Activated CD4-positive, alpha-beta T cell treated with anti-CD3 and anti-CD28 coated beads for 24 hours (primary cell): ENCODE measurements at places on chromosomes 6 and 20.

- no peak for DNase-seq
Observed at GRCh38 chr6:33699131-33699530, 12.4 kb downstream of the UQCC2 start.

GRCh38 chr6:163021054-163021453, 293.3 kb downstream of the PACRG start:
- no peak for DNase-seq

DNA sequence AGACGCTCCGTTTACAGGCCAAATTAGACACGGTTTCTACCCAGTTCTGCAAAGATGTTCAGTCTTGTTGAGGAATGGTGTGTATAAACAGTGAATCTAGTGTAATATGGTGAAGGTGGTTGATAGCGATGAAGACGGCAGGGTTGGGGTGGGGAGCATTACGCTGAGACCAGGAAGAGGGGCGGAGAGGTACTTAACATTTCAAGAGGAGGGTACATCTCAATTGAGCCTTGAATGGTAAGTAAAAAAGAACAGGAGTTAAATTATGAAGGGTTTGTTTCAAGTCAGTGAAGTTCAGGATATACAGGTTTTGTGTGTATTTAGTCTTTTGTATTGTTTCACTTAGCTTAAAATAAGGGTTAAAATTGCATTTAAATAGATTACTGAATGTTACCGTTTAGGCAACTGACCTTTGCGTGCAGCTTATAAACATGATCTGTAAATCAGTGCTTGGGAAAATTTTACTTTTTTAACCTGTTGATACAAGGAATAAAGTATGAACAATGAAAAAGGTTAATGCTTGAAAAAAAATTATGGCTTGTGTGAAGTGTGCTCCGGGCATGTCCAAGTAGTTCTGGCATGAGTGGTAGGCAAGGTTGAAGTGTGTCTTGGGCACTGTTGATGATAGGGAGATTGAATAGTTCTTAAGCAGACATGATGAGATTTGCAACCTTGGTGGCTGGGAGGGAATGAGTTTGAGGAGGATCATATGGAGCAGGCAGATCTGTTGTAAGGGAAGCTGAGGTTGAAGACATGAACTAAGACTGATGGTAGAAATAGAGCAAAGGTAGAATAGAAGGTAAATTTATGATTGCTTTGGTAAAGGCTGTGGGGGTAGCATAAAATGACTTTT, 842 bp downstream of the POLR1C start:
- no peak for DNase-seq

DNA sequence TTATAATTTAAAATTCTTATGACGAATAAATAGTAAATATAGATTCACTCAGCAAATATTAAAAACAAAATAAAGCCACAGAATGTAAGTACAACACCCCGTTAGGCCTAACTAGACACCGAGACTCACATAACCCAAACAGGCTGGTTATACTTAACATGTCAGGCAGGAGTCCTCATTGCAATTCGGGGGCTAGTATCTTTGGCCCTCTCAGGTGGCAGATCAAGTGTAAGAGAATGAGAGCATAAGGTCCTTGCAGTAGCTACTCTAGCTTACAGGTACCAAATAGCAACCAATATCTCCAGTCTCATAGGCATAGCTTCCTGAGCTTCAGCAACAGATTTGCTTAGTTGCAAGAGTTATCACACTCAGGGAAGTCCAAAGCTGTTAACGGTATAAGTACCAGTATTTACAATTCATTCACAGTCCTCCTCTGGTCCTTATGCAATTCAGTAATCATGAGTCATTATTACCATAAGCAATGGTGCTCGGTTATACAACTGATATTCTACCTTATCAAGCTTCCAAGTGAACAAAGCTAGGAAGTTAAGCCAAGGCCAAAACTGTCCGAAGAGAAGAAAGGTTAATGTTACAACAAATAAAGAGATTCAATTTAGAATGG, 20.1 kb downstream of the REV3L start:
- no peak for DNase-seq

DNA sequence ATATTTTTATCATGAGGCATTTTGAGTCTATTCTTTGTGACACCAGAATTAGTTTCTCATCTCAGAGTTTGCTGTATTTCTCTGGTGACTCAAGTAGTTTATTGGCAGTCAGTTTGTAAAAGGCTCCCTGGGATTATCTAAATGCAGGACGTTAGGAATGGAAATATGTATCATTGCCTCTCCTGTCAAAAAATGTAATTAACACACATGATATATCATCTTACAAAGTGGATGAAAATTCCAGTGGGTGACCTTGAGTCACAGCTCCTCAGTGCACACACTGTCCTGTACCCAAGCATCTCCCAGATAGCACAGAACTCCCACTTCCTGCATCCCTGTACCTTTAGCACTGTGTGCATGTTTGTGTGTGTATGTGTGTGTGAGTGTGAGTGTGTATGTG, 258.6 kb downstream of the LAMA2 start:
- no peak for DNase-seq

DNA sequence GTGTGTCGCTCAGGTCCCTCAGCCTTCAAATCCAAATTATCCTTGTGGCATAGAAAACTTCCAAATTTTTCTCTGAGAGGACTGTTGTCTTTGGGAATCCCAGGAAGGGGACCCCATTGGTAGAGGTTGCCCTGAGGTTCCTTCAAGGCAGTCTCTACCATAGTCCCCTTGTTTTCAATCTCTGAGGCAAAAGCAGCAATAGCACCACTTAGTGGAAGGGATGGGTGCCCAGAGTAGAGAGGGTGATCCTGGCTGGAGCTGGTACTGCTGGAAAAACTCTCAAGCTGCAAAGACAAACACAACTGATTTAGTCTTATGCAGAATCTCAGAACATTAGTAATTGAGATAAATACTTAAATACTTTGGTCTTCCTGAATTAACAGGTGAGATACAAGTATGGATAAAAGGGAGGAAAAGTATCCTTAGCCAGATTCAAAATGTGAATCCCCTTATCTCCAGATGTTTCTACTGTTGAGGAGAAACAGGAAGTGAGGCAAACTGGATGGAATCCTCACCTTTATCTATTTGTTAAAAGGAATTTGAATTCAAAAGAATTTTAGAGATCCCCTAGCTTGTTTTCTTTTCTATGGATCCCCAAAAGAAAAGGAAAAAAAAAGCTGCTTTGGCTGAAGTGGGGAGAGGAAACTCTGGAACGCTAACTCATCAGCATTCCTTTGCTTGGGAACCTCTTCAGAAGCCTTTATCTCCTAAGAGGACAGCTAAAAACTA, 13.4 kb downstream of the ZNF318 start:
- DNase-seq: no peak

DNA sequence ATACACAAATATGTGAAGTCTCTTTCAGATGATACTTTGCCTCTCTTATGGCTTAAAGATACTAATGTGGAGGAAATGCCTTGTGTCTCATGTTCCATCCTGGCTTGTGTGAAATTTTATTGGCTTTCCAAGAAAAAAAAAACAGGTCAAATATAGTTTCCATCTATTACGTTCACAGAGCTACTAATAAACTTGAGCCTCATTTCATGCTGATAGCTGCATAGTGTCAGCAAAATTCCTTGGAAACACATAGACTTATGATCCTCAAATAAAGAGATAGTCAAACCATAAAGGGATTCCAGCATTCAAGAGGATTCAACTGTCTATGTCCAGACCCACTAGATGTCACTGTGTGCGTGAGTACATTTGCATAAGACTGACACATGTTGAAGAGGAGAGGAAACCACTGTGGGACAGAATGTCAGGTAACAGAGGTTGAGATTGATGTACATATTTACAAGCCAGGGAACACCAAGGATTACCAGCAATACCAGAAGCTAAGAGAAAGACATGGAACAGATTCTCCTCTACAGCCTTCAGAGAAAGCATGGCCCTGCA, 266.6 kb downstream of the COL12A1 start:
- no peak for DNase-seq

DNA sequence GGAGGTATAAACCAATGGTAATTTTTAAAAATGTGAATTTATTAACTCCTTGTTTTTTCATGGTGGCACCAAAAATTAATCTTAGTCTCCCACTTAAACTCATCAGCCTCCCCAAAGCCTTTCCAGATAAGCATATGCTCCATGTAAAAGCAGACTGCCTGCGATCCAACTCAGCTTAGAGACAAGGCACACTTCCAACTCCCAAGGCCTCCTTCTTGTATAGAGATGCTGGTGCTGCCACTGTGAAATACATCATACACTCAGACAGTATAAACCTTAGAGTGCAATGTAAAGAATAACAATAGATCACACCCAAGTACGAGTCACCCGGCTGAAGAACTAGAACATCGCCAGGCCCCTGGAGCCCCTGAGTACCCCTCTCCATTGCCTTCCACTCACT, 2.0 kb downstream of the ANKRD6 start:
- DNase-seq: no peak

- no peak for DNase-seq
Observed at GRCh38 chr6:21970569-21971300, 326.1 kb downstream of the PRL start.

- DNase-seq: no peak
Observed at GRCh38 chr20:36128463-36129159, 25.9 kb upstream of the EPB41L1 start.

DNA sequence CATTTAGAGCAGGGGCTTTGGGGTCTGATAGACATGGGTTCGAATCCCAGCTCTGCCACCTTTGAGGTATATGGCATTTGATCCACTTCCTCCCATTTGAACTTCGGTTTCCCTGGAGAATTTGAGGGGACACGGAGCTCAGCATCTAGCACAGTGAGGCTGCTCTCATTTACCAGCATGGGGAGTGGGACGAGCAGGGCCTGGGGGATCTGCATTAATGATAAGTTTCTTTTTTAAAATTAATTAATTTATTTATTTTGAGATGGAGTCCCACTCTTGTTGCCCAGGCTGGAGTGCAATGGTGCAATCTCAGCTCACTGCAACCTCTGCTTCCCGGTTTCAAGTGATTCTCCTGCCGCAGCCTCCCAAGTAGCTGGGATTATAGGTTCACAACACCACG, 52.6 kb downstream of the VSTM2L start:
- DNase-seq: no peak

DNA sequence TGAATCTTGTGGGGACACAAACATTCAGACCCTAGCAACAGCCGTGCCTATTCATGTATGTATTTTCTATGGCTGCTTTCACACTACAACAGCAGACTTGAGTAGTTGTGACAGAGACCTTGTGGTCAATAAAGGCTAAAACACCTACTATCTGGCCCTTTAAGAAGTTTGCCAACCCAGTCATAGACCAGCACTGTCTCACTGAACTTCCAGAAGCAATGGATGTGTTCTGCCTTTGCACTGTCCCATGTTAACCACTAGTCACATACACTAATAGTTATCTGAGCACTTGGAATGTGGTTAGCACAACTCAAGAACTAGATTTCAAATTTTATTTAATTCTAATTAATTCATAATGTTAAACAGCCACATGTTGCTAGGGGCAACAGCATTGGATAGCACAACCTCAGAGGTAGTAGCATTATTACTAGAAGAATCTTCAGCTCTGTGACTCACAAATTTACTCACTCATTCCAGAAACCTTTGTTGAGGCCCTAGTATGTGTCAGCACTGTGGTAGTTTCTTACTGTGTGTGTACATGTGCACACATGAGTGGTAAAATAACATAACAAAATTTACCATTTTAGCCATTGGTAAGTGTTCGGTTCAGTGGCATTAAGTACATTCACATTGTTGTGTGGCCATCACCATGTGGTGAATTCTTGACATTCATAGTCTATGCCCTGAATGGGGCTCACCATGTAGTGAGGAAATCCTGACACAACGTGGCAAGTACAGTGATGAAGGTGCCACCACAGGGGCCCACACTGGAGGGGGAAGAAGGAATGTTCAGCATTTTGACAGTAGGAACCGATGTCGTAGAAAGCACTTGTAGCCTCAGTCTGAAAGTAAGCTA, 107.3 kb downstream of the CEP57L1 start:
- DNase-seq: no peak

DNA sequence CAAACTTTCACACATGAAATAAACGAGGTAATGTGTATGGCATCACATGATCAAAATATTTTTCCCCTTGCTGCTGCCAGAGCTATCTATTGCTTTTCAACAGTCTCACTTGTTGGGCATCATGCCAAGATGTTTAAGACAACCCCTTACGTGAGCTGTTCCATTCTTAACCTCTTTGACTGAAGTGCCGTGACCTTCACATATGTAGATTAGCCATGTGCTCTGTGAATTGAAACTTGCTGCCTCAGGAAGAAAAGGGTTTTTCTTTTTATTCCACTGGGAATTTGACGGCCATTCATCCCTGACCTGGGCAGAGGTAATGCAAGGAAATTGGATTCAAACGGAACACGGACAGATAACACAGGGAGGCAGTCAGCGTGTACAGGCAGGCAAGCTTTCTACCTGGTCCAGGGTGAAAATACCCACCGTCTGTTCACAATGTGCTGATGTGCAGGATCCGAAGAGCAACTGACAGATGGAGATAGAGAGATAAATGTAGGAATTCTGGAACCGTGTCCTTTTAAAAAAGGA, 14.2 kb downstream of the ARID1B start:
- peak; percentile 29 for DNase-seq

- DNase-seq: no peak
Observed at GRCh38 chr6:28901831-28902230, 22.0 kb downstream of the TRIM27 start.

- no peak for DNase-seq
Observed at GRCh38 chr6:100460650-100461204, 4.0 kb downstream of the SIM1 start.

GRCh38 chr6:136732889-136733288, 59.4 kb downstream of the MAP3K5 start:
- DNase-seq: no peak

DNA sequence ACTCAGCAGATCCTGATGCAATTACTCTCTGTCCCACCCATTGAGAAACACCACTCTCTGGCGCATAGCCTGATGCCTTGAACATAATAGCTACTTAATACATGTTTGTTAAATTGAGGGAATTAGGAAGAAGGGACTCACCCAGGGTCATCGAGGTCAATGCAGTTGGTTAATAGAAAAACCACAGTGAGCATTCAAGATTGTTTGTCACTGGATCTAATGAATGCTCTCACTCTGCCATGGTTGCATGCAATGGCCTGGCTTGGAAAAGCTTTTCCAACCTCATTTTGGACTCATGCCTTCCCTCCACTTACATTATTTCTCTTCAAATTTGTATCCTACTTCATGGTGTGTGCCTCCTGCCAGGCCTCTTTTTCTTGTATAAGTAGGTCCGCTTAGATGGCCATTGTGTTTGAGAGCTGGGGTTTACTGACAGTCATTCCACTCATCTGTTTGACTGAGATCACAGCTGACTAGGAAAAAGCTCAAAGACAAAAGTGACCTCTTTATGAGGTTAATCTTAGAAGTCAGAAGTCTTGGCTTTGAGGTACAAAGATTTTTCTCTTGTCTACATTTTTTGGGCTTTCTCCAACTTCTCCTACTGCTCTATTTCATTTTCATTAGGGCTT, 154.8 kb upstream of the RAB32 start:
- DNase-seq: no peak

DNA sequence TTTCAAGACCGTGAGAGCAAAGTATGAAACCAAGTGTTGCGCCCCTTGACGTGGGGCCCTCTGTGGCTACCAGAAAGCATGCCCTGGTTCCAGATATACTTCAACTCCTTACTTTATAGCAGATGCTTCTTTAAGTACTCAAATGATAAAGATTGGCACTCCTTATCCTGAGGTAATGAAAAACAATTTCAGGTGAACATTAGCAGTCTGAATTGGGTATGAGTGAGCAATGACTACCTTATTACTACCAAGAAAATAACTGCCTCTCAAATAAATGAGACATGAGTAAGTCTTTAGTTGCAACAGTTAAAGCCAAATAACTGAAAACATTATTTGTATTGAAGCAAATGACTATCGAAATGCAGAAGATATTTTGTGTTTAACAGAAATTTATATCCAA, 408.7 kb downstream of the MMUT start:
- no peak for DNase-seq
